ENCODE measurements at places on chromosomes 2 and 18.

GRCh38 chr18:24185805-24186204 is 46.9 kb downstream of the CABYR start:
- no peak for DNase-seq

- no peak for DNase-seq
Measured at GRCh38 chr2:191957996-191958860, 111.3 kb upstream of the CAVIN2 start.

- peak; percentile 71 for DNase-seq
Measured at GRCh38 chr2:231680992-231681852, 27.1 kb upstream of the PTMA start.

DNA sequence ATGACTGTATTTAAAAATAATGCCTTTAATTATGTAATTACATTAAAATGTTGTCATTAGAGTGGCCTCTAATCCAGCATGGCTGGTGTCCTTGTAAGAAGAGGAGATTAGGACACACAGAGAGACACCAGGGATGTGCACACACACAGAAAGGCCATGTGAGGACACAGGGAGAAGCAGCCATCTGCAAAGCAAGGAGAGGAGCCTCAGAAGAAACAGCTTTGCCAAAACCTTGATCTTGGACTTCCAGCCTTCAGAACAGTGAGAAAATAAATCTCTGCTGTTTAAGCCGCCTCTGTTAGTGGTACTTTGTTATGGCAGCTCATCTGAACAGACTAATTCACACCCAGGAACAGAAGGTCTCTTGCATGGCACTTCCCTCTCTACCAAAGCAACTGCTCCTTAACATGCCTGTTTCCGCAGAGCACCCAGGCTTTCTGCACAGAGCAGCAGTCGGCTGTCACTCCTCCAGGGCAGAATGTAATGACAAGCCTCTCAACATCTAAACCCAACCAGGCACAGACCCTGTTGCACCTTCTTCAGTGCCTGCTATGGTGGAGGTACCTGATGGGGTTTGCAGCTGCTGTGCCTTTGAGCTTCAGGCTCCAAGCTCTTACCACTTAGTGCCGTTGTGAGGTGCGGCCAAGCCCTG is 377.7 kb downstream of the TDRD15 start:
- no peak for DNase-seq

DNA sequence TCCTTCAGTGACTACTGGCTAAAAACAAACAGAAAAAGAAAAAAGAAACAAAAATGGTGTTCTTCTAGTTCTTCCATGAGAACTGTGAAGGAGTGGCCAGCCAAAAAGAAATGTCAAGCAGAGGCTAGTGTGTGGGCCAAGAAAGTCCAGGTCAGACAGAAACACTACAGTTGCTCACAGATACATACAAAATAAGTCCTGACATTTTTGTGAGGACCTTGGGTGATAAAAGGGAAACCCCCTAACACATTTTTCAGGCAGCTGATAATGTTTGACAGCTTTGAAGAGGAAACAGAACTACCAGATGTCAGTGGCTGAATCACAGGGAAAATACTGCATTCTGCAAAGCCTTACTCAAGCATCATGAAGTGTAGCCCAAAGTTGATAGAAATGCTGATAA is 28.1 kb downstream of the ARHGAP25 start:
- DNase-seq, result no peak

DNA sequence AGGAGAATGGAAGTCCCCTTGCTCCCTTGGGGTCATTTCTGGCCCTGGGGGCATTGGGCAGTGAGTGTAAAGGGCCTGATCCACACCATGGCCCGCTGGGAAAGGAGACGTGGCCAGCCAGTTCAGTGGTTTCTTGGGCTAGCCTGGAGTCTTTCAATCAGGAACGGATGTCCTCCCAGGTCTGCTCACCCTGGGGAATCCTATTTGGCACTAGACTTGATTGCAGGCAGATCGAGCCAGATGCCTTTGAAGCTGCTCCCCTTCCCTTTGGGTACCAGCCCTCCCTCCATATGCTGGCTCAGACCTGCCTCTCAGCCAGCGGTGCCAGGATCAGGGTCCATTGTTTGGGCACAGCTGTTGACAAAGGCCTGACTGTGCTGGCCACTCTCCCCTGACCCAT is 11.0 kb downstream of the FBLN7 start:
- no peak for DNase-seq

DNA sequence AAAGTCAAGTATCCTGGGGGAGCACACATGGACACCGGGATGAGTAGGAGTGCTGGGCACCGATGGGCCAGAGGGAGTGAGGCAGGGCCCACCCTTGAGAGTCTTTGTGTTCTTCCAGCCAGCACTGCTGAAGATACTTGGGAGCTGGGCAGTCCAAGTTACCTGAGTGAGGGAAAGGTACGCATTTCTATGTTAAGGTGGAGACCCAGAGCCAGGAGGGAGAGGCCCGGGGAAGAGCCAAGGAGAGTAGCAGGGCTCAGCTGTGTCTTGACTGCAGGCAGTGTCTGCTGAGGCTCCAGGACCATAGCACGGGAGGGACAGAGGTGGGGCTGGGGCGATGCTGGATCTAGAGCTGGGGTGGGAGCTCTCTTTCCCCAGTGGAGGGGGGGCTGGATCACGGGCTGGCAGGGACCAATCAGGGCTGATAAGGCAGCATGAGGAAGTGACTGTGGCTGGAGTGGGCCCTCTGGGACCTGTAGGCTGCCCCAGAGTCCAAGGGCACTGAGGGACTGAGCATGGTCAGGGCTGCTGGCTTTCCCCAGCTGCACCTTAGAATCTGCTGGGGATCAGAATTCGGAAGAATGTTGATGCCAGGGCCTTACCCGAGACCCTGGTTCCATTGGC is 289.2 kb downstream of the PHLPP1 start:
- no peak for DNase-seq

GRCh38 chr2:176490061-176490861 is 221.0 kb downstream of the MTX2 start:
- DNase-seq, result no peak

DNA sequence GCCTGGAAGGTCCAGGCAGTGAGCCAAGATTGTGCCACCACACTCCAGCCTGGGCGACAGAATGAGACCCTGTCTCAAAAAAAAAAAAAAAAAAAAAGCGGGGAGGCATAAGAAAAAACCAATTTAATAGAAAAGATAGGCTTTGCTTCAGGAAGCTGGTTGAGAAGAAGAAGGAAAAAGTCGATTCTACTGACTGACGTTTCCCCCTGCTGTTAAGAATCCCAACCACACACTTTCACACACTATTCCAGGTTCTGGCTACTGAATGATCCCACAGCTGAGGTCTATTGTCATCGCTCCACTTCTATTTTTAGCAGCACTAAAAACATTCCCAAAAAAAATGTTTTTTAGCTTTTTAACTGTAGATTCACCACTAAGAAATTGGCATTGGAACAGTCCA is 6.7 kb upstream of the CHCHD5 start:
- DNase-seq, result no peak

GRCh38 chr18:62347089-62347506 is 22.0 kb downstream of the TNFRSF11A start:
- DNase-seq, result no peak

DNA sequence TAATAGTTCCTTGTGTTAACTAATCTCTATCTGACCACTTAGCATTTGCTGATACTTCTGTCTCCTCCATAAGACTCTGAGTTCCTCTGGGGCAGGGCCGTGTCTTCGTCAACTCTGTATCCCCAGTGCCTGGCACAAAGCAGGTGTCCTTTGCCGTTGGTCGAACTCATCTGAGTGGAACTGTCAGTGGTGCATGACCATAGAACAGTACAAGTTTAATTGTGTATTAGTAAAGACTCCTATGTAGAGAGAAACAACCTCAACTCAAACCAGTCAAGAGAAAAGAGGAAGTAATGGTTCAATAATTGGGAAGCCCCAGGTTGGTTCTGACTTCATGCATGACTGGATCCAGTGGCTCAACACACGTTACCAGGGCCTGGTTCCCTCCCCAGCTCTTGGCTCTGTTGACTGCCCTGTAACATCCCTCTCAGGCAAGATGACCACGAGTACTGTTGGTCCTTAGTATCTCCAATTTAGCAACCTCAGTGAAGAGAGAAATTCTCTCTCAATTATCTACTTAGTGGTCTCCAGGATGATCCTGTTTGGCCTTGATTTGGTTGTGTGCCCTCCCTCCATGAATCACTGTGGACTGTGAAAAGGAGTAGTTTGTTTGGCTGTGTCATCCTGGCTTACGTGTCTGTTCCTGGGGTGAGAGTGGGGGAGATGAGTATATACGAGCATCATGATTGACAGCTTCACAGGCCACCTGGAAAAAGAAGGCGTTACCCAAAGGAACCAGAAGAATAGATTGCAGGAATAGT is 58.5 kb upstream of the MSH6 start:
- DNase-seq, result no peak

GRCh38 chr18:12837747-12838146 is 46.3 kb downstream of the PTPN2 start:
- DNase-seq, result no peak

DNA sequence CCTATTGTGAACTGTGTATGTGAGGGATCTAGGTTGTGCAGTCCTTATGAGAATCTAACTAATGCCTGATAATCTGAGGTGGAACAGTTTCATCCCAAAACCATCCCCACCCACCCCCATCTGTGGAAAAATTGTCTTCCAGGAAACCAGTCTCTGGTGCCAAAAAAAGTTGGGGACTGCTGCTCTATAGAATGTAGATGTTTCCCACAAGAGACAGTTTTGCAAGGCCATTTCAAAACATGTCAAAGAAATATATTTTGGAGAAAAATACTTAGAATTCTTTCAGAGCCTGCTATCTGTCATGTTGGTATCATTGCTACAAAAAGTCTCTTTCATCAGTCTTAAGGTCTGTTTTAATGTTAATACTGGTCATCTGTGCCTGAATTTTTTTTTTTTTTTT is 4.1 kb upstream of the SLC39A10 start:
- DNase-seq, result no peak

- no peak for DNase-seq
Measured at GRCh38 chr18:67154979-67155378, 361.5 kb downstream of the DSEL start.

GRCh38 chr2:6893876-6894482 is 16.4 kb downstream of the RSAD2 start:
- no peak for DNase-seq

GRCh38 chr2:48768669-48769068 is 13.1 kb upstream of the LHCGR start:
- peak; percentile 32 for DNase-seq

DNA sequence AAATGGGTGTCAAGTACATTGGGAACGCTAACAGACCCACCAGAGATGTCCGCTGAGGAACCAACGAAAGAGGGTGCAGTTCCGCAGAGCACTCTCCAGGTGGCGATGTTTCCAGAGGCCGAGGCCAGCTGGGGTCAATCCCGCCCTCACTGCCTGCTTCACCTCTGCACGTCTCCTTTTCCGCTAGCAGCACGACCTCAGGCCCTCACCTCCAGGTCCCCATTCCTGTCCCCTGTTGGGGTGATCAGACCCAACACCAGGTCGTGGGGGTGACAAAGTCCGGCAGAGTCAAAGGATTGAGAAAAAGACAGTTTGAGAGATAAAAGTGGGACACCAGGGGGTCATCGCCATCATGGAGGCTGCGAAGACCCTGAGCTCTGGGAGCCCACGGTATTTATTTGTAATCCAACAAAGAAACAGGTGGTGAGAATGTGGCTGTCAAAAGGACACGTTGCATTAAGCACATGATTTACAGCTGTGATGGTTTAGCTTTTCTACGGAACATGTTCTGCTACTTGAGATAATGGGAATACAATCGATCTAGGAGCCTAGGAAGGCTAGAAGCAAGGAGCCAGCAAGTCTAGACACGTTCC is 27.3 kb downstream of the ZAP70 start:
- DNase-seq, result peak; percentile 44

DNA sequence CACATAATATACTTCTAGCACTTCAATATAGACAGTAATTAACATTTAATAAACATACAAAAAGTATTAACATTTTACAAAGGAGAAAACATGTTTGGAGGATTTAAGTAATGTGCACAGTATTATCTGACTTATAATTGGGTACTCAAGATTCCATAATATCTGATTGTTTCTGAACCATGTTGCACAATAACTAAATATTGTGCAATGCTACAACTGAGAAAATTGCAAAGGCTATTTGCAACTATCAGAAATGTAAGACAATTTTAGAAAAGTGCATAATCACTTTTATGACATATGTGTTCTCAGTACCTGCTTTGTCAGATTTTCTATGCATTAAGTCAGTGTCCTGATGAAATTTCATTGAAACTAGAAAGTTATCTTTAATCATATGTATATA is 934.6 kb downstream of the SOCS6 start:
- no peak for DNase-seq

DNA sequence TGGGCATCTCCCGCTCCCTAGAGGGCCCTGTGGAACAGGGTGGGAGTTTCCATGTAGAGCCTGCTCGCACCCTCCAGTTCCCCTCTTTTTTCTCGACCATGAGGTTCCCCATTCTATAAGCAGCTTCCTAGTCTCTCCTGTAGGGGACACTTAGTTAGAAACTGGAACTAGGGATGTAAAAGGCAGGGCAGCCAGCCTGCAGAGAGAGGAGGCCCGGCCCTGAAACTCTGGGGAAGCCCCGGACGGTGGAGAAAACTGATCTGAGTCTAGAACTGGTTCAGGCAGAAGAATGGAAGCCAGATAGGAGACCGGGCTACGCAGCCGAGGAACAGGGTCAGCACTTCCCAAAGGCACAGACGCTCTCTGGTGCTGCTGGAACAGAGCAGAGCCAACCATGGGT is 51.6 kb upstream of the ATG16L1 start:
- no peak for DNase-seq

- DNase-seq, result no peak
Measured at GRCh38 chr2:54680397-54681041, 42.9 kb upstream of the EML6 start.

- DNase-seq, result no peak
Measured at GRCh38 chr2:191786694-191787093, 60.2 kb downstream of the CAVIN2 start.

- no peak for DNase-seq
Measured at GRCh38 chr18:63951302-63951705, 2.2 kb downstream of the HMSD start.

DNA sequence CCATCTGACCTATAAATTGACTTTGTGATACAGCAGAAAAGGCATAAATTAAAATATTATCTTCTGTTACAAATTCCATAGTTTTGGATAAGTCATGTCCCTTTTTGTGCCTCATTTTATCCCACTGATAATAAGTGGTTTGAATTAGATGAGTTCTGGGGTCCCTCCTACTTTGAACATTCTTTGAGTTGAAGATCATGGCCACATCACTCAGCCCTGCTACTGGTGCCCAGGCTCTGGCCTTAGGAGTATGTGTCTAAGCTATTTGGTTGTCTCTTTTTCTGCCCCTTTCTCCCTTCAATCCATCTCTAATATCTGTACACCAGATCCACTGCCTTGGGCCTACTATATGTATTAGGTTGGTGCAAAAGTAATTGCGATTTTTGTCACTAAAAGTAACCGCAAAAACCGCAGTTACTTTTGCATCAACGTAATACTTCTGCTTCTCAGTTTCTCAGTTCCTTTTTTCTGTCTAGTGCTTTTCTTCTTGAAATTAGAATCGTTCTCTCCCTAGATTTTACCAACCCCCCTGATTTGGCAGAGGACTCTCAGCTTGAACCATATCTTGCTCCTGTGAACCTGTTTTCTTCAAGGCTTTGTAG is 362.5 kb upstream of the TNP1 start:
- DNase-seq, result peak; percentile 81

Data from HL-60 (cell line).